Upper lobe of right lung (tissue), 1 donor: ENCODE measurements at places on chromosomes 16 and 17. TPM values are rescaled to one million over a fixed set of nuclear protein-coding genes. Genes with fewer than 3 reads are reported as not detected.

Gene MT1E
- total RNA-seq = 154 TPM

- DNase-seq = no peak
Measured at GRCh38 chr16:85521552-85522307, 91.4 kb upstream of the GSE1 start.

DNA sequence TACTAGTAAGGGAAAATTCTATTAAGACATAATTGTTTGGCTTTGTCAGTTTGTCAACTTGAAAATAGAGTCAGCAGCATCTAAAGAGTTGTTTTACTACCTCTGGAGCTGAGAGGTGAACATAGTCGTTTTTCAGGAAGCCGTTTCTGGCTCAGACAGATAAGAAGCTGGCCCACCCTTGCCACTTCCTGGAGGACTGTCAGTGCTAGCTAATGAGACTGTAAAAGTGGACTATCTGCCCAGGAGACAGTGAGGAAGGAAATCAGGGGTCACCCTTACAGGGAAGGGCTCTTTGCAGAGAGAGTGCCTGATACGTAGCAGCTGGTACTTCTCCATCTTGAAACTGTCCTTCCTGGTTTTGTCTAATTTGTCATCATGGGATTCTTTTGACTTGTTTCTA lies 328.7 kb downstream of the WWOX start:
- no peak for DNase-seq

Gene CTRB1
- not detected for total RNA-seq

- peak; percentile 80 for DNase-seq
Measured at GRCh38 chr16:67389911-67390815, 3.1 kb downstream of the TPPP3 start.

DNA sequence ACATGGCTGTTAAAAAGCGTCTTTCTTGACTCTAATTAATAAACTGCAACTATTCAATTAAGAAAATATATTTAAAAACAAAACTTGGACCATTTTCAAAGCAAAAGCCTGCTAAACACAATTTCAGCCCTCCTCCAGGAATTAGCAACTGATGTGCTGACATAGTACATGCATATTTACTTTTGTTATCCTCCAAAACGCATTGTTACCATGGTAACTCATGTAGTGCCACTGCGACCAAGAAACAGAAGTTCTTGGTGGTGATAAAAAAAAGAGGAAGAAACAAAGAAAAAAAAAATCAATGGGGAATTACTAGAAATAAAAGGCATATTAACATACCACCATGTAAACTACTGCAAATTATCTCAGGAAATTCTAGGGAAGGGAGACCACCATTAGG lies 793.4 kb upstream of the CDH8 start:
- DNase-seq = no peak

Gene KCNJ16
- 0.35 TPM for total RNA-seq
